ENCODE measurements at places on chromosomes 13 and 19.

DNA sequence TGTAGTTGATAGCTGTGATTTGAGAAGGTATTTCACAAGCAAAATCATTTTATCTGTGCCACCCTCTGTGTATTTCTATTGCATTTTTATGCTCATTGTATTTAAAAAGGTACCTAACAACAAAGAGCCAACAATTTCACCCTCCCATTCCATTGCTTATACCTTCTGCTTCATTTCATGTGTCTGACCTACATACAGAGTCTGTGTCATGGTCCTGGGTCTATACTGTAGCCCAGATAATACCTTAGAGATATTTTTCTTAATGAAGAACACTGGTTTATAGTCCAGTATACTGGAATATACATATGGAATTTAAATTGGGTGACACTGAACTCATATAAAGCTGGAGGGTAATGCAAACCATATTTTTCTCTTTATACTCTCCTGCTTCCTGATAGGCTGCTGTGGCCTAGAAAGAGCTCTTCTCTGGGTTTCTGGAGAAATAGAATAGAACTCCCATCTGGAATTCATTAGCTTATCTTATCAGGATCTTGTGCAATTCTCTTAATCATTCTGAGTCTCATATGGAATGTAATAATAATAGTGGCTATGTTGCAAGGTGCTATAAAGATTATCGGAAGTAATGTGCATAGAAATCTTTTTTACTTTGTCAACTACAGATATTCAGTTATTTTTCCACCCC lies 31.8 kb upstream of the SPART start:
- no peak for DNase-seq

DNA sequence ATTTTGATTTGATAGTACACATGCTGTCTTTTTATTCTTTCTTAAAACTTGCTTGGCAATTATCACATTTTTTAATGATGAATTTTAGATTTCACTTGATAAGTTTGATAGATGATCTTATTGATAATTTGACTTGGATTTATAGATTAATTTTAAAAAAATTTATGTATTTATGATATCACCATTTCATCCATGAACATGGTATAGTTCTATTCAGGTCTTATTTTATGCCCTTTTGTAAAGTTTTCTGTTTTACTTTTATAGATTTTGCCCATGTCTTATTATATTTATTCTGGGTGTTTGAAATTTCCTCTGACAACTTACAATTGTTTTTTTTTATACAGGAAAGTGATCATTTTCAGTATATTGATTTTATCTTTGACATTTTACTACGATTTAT lies 39.5 kb downstream of the ZNF536 start:
- no peak for DNase-seq

- peak; percentile 43 for DNase-seq
These were observed 78.3 kb downstream of the CYSLTR2 start for GRCh38 chr13:48731957-48732569.

GRCh38 chr19:43464134-43464775 lies 1.2 kb downstream of the LYPD3 start:
- DNase-seq, result no peak

DNA sequence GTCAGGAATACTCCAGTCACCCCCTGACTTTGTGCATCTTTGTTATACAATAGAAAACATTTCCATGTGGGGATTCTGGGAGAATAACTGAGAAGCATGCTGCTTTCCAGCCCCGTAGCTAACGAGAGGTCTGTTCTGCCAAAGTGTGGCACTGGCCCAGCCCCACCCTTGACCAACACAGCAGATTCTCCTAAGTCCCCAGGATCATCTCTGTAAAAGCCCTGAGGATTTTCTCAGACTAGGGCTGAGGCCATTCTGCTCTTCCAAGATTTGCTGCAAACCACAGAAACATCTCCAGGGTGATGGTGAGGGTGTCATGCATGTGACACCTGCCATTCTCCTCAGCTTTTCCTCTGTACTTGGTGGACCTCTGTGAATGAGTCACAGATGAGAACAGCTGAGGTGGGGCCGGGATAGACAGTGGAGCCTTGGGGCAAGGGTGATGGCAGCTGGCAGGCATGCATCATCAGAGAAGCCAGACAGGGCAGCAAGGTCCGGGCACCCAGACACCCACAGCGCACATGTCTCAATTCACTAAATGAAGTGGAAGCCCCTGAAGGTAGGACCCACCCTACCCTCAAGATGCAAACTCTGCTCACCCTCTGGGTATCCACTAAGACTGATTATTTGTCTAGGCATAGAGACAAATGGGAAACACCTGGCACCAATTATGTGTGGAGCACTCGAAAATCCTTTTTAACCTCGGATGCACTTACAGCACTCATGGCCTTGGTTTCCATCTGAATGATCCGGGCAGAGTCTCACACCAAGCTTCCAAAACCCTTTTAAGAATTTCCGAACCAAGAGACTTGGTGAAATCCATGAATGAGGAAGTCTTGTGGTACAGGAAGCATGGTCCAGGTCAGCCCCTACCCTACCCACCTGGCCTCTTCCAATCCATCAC lies 20.1 kb upstream of the DOCK9 start:
- DNase-seq, result no peak

DNA sequence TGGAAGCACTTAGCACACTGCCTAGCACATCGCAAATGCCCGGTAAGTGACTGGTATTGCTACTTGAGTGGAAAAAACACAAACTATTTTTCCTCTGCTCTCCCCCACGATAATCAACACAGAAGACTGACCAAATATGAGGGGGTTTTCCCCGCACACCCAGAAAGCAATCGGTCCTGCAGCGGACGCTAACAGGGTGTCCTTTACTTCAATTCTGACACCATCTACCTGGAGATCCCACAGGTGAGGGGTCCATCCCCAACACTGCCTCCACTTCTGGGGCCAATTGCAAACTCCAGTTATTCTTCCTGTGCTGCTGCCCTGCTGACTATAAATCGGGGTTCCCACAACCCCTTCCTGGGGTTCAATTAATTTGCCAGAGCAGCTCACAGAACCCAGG lies 26.2 kb upstream of the PLEKHF1 start:
- no peak for DNase-seq

- DNase-seq, result no peak
These were observed 222.1 kb upstream of the OBI1 start for GRCh38 chr13:78881054-78881453.

DNA sequence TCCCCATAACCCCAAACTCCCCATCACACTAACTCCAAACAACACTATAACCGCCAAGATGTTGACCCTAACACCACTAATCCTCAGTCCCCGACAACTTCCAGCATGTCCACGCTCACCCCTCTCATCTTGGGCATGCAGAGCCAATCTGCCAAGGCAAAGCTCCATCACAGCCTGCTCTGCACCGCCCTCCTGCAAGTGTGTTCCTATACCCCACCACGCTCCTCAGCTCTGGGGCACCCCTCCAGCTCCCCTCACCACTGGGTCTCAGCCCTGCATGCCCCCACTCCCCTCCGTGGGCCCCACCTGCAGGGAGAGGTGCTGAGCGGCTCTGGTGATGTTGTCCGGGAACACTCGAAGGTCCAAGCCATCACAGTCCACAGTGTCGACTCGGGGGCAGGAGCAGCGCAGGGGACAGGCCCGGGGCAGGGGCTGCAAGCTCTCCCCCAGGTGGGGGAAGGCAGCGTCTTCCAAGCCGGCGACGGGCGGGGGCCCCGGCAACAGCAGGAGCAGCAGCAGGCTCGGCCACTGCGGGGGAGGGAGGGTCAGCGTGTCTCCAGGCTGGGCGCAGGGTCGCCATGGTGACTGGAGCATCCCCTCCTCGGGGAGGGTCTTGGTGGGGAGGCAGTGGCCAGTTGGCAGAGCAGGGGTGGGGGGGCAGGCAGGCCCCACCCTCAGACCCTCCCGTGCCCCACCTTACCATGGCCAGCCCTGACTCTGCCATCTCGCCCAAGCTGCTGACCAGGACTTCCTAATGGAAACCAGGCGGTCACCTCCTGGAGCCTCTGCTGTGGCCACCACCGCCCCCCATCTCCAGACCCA lies 527 bp downstream of the PODNL1 start:
- DNase-seq, result no peak

DNA sequence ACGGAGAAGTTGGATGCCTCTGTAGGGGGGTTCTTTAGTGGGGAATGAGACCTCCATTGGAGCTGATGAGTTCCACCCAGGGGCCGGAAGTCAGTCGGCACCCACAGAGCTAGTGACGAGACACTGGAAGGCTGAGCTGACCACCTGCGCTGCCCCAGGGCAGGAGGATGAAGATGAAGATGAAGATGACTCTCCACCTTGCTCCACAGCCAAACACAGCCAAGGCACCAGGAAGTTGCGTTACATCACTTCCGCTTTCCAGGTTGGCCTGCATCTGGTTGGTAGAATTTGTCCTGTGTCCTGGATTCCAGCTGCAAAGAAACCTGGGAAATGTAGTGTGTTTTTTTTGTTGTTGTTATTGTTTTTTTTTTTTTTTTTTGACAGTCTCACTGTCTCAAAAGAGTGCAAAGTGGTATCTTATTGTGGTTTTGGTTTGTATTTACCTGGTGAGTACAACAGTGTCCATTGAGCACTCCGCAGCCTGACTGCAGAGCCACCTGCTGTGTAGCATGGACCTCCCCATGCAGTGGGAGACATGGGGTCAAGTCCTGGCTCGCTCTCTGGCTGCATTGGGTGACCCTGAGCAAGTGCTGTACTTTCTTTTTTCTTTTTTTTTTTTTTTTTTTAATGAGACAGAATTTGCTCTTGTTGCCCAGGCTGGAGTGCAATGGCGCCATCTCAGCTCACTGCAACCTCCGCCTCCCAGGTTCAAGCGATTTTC lies 1.9 kb downstream of the TBC1D17 start:
- DNase-seq, result no peak

DNA sequence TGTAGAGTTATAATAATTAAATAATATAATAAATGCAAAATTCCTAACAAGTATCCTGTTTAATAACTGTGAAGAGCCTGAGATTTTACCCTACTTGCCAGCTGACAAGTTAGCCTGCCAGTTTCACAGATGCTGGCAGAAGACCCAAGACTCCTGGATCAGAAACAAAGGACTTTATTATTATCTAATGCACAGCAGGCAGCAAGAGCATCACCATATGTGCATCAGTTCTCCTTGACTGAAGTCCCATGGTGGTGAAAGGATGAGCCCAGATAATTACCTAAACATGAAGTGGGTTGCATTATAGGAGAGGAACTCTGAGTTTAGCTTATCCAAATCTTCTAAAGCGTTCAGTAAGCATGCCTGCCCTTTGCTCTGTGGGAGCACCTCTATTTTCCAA lies 39.1 kb upstream of the MTIF3 start:
- DNase-seq, result no peak

- no peak for DNase-seq
These were observed 131.5 kb downstream of the GPC5 start for GRCh38 chr13:91529739-91530482.

DNA sequence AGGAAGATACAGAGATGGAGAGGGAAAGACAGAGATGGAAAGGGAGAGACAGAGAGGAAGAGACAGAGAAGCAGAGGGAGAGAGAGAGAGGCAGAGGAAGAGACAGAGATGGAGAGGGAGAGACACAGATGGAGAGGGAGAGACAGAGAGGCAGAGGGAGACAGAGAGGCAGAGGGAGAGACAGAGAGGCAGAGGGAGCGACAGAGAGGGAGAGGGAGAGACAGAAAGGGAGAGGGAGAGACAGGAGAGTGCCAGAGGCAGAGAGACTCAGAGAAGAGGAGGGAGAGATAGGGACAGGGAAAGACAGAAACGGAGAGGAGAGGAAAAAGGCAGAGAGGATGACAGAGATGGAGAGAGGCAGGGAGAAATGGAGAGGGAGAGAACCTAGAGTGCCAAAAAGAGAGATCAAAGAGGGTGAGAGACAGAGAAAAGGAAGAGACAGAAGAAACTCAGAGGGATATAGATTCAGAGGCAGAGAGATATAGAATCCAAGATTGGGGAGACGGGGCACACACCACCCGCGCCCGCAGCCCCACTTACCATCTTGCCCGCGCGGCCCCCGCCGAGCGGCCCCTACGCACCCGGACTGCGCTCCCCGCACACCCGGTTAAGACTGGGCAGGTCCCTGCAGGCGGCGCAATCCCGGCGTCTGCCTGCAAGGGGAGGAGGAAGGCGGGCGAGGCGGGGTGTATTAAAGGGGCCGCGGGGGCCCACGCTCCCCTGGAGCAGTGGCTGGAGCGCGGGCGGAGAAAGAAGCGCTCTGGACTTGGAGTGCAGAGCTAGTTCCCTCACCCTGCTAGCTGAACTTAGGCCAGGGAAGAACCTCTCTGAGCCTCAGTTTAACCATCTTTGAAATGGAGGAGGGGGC lies 10.7 kb downstream of the TM6SF2 start:
- DNase-seq, result no peak

DNA sequence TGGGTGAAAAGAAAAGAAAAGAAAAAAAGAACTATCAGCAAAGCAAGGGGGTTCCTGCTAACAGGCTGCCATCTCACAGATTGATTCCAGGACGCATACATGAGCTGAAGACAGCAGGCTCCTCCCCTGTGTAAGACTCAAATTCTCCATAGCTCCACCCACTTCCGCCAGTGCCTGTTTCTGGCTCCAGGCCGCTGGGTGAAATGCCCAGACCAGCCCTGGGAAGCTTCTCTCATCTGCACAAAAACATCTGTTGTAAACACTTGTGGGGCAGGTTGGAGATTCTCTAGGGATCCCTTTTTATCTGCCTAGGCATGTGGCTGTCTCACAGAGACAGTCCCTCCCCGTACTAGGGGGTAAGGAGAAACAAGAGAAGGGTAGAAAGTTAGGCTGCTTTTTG lies 1054.4 kb upstream of the SPRY2 start:
- DNase-seq, result no peak

DNA sequence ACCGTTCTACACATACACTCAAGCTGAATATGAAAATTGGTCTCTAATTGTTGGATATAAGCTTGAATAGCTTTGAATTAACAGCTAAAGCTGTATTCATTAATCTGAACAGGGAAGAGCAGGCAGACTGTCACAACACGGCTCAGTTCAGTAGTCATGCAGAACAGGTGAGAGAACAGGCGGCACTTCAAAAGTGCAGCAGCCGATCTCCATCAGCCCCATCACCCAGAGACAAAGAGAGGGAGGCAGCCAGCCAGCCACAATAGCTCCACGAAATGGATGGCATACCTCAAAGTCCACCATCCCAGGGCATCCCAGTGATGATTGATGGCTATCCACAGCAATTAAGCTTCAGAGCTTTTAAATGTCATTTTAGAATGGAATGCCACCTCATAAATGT lies 419.2 kb downstream of the OLFM4 start:
- no peak for DNase-seq

DNA sequence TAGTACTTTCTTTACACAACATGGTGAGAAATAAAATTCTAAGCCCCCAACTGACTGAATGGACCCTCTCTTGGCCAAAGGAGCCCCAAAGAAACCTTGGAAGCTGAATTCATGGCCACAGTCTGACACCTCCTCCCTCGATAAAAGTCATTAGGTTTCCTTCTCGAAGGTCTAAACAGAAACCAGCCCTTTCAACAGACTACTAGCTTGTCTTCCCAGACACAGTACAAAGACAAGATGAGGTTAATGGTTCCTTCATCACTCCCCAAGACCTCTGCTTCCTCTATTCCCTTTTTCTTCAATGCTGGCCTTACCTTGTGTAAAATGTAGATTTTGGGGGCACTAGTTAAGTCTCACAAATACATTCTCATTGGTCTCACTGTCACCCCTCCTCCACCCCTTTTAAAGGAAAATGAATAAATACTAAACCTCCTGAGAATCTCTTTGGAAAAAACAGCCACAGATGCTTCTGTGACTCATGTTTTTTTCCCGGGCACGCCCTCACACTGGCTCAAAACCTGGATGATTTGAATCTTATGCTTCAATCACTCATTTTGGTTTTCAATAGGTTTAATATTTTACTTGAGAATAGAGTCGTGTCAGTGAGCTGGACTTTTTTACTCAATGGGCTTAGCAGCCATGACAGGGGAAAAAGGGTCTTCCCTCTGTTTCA lies 65.8 kb upstream of the MED4 start:
- DNase-seq, result no peak

- DNase-seq, result no peak
These were observed 189.0 kb downstream of the LMO7 start for GRCh38 chr13:75825161-75825560.

GRCh38 chr13:26561651-26562511 lies 4.4 kb downstream of the WASF3 start:
- DNase-seq, result no peak

All from activated T-helper 2 cell treated with anti-CD3 and anti-CD28 coated beads, Interferon-gamma antibody, Interleukin-2, Interleukin-4, amounts not matched to agents 10 μg/mL and 5 μg/mL and 100 μg/mL, durations not matched to agents 14 hours and 24 hours and 36 hours (primary cell).